ENCODE measurements at places on chromosomes 3 and 15.

- no peak for DNase-seq
These were observed 226.8 kb downstream of the MAGI1 start for GRCh38 chr3:65811892-65812291.

GRCh38 chr15:58432401-58432800 is 610 bp downstream of the LIPC start:
- no peak for DNase-seq

- DNase-seq: peak; percentile 30
These were observed 60.3 kb downstream of the NOX5 start for GRCh38 chr15:69074843-69075224.

DNA sequence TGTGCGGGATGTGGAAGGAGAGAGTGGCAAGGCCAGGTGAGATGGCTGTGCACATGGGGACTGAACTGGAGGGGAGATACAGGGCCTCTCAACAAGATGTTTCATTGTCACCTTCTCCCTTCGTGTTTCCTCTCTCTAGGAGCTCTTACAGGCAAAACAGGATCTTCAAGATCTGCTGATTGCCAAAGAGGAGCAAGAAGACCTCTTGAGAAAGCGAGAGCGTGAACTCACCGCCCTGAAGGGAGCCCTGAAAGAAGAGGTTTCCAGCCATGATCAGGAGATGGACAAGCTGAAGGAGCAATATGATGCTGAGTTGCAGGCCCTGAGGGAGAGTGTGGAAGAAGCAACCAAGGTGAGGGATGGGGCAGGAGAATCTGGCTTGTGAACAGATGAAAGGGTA is 85.2 kb downstream of the CGNL1 start:
- no peak for DNase-seq

GRCh38 chr3:83093222-83093572 is 1331.8 kb upstream of the GBE1 start:
- DNase-seq: no peak

DNA sequence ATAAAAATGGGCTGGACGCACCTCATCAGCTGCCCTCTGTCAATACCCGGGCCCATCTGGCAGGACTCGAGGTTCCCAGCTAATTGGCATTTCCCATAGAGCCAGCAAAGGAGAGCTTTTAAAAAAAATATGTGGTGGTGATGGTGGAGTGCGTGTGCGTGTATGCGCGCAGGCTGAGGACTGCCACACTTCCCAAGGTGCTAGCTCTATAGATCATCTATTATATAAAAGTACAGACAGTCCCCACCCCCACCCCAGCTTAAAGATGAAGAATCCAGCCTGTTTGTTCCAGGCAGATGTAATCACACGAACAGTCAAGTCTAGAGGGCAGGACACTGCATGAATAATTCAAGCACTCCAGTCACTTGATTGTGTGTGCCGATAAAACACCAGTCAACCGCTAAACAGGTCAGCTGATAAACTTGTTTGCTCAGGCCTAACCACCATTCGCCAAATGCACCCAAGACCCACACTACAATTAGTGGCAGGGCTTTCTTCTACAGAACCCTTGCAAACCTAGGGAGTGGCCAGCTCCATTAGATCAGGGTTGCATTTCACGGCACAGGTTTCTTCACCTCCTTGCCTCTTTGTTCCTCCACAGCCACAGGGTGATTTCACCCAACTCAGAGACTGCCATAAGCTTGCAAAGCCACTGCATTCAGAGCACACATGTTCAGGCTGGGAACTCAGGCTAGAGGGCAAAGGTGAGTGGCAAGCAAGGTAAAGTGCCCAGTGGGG is 5.8 kb downstream of the TLE3 start:
- DNase-seq: peak; percentile 18

DNA sequence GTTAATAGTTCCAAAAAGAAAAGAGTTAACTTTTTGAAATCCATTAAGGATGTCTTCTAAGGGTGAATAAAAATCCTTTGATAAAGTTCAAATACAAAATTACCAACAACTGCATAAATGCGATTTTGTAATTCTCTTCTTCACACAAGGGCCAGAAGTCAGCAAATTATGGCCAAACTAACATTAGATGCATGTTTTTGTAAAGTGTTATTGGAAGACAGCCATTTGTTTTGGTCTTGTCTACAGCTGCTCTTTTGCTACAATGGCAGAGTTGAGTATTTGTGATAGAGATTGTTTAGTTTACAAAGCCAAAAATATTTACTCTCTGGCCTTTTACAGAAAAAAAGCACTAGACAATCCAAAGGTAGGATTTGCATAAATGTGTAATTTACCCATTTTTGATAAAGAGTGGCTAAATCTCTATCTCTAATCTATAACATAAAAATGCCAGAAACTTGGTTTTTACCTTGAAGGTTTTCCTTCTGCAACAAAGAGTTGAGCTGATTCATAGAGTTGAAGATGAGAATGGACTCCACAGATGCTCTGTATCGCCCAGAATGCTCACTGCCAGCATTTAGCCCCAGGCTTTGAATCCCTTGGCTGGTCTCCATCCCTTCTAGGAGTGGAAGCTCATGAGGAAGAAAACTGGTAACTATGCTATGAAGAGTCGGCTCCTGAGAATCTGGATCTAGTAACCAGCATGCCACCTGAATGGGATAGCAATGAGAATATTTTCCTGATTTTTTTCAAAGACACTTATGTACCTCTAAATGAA is 64.5 kb downstream of the POLQ start:
- no peak for DNase-seq

GRCh38 chr15:101689901-101690300 is 34.4 kb downstream of the TARS3 start:
- DNase-seq: no peak

- DNase-seq: no peak
These were observed 4.0 kb upstream of the ALG1L2 start for GRCh38 chr3:130077636-130078035.

GRCh38 chr15:82807920-82808633 is 1.4 kb upstream of the WHAMM start:
- no peak for DNase-seq

DNA sequence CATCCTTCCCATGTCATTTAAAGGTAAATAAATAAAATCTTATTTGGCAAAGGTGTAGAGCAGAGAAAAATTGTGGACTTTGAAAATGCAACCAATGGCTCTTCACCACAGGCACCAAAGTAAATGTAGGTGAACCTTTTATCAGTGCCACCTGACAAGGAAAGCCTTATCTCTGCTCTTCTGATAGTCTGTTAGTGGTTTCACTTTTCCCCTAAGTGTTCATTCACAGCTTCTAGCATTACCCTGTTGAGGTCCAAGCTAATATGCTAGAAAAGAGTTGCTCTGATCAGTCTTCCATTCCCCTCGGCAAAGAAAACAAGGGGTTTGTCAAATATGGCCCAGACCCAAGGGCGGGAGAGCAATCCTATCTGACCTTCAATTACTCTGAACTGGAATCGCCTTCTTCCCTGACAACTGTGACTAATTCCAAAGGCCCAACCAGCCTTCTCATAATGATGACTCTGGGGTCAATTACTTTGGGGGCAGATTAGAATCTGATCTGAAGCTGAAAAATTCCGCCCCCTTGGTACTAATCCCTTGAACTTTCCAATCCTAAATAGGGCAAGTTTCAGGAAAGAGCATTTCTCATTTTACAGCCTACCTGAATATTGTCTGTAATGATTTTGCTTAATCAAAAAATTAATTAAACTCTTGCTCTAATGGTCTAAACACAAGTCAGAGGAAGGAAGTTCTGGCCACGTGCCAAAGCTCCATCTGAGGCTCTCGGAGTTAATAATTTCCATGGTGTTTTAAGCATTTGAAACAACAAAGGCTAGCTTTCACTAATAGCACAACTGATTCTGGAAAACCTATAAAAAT is 52.4 kb downstream of the SETMAR start:
- no peak for DNase-seq

- no peak for DNase-seq
These were observed 66.3 kb upstream of the NAALADL2 start for GRCh38 chr3:174792864-174793263.

DNA sequence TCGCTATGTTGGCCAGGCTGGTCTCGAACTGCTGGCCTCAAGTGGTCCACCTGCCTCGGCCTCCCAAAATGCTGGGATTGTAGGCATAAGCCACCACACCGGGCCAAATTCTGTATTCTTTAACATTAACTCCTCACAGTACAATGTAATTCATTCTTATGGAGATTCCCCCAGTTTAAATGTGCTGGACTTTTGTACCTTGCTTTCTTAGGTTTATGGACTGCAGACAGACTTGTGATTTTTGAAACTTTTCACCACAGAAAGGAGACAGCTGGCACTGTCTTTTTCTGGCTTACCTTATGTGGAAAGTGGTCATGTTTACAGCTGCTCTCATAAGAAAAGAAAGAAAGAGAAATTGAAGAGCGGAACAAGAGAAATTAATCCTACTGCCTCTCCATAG is 103.8 kb downstream of the IQCH start:
- DNase-seq: no peak

DNA sequence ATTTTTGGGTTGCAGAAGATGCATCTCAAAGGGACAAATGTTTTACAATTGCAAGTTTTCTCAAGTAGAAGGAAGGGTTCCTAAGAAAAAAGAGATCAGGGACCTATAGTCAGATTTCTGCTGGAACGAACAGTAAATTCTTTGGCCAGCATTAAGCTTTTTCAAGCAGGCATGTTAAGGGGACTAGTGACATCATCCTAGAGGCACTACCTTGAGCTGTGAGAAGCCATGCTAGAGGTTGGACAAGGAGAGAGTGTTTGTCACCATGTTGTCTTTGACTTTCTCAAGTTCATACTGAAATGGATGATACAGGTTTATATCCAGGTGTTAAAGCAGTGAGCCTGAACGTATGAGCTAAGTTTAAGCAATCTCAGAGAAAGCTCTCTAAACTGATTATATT is 85.2 kb upstream of the WDR72 start:
- DNase-seq: no peak

DNA sequence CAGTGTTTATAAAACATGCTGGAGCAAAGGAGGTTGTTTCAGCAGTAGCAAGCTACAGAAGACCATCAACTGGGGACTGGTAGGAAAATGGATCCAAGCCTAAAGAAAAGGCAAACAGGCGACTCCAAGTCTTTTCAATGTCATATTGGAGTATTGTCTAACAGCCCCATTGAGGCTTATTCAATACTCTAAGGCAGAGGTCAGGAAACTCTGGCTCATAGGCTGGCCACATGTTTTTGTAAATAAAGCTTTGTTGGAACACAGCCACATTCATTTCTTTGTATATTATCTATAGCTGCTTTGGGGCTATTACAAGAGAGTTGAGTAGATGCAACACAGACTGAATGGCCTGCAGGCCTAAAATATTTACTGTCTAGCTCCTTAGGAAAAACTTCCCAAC is 77.5 kb downstream of the RPL22L1 start:
- no peak for DNase-seq

GRCh38 chr3:19994796-19995195 is 17.3 kb downstream of the PP2D1 start:
- no peak for DNase-seq

- DNase-seq: no peak
These were observed 6.2 kb downstream of the H1-8 start for GRCh38 chr3:129549006-129549800.

GRCh38 chr15:89640245-89640644 is 15.0 kb downstream of the KIF7 start:
- no peak for DNase-seq

DNA sequence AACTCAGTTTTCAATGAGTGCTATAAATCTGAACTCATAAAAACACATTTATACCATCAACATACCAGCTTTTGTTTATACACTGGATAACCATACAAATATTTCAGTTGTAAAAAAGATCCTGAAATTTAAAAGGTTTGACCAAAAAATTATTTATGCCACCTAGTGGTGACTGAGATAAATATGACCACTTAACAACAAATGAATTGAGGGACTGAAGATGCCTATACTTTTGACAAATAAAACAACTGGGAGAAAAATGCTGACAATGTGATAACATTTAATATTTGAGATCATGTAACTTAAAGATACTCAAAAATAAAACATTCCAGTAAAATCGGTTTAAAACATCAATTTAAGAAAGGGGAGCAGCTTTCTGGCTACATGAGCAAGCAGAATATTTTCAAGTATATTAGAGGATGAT is 30.4 kb downstream of the ATG3 start:
- peak; percentile 5 for DNase-seq

GRCh38 chr3:104755791-104756190 is 610.9 kb upstream of the ALCAM start:
- no peak for DNase-seq

- DNase-seq: no peak
These were observed 25.1 kb downstream of the OXSR1 start for GRCh38 chr3:38190481-38190881.

DNA sequence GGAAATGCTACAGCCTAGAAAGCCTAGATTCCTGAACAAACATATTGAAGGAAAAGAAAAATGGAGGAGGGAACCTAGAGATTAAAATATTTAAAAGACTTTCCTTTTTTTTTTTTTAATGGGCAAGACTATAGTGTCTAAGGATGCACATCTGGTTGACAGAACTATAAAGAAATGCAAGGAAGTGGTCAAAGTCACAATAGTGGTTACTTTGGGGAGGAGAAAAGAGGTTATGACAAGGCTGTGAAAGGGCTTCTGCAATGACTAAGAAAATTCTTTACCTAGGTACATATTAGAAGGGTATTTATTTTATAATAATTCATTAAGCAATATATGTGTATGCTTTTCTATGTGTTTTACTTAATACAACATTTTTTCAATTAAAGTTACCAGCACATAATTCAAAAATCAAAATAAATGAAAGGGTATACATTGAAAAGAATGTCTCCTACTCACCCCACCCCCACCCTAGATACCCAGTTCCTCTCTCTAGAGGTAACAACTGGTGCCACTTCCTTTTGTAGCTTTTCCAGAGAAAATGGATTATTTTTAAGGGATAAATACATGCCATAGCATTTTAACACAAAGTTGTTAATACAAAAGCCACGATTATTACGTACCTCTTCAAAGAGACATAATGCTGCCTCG is 70.1 kb downstream of the HERC1 start:
- DNase-seq: no peak

- DNase-seq: no peak
These were observed 964 bp upstream of the NCKIPSD start for GRCh38 chr3:48686538-48687219.

GRCh38 chr3:195087328-195087727 is 183.6 kb downstream of the XXYLT1 start:
- no peak for DNase-seq

DNA sequence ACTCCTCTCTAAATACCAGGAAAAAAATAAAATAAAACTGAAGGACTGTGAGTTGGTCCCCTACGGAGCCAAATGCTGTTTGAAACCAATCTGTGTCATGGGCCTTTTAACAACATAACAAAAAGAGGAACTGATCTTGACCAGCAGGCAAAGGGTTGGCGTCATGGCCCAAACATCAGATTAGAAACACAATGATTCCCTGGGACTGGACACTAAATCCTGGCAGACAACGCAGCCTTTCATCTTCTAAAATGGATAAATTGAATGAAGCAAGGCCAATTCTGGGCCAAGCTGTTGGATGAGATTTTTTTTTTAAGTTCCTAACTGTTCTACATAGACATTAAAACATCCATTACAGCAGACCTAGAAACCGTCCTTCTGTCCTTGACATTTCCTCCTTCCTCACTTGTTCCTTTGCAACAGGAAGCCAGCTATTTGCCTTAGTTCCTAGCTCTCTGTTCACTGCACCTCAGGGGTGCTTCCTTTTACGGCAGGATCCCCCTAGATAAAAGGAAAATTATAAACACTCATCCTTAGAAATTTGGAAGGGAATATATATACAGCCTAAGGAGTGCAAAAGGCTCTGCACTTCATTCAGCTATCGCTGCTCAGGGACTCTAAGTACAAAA is 21.6 kb upstream of the TAFA4 start:
- no peak for DNase-seq

Measured in NCI-H1694 (cell line).